ENCODE measurements at places on chromosomes 2 and 18. TPM values are rescaled to one million over a fixed set of nuclear protein-coding genes. Genes with fewer than 3 reads are reported as not detected.

GRCh38 chr2:233490831-233491230, 75.8 kb downstream of the USP40 start:
- no peak for DNase-seq

B4GALT6 gene
- 7.3 TPM for total RNA-seq

UGT1A8 gene
- not detected for total RNA-seq

DNA sequence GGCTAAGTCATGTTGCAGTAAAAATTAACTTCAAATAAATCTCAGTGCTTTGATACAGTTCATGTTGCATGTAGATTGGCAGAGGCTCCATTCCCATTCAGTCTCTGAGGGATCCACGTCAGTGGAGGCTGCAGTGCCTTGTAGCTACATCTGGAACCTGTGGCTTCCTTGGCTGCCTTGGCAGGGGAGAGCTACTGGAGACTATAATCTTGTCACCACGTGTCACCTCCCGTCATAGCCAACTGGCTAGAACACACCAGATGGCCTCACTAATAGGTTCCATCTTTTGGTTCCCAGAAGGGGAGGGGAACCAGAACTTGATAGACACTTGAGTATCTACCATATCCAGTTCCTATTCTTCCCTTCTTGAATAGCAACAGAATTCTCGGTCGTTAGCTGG, 28.4 kb downstream of the E2F6 start:
- DNase-seq = no peak

DNA sequence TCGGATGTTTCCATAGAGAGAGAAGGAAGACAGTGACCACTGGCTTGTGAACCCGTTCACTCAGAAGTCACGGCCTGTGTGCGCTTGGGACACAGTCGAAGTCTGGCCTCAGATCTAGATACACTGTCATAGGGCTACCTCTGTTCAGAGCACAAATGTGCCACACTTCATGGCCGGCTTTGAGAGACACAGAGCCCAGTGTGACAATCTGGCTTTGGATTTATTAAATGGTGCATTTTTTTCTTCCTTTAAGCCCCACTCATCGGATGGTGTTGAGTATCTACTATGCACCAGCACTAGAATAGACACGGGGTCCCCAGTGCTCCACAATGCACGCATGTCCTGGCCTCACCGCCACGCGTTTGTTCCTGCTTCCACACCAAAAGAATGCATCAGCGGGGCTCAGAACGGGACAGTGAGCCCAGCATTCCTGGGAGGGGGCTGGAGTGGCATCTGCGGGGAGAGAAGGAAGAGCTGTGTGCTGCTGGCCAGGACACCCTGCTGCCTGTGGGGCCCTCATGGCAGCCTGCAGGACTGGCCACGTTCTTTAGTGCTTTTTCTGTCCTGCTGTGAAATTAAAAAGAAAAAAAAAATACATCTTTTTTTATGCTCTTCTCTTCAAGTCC, 738.9 kb upstream of the SALL3 start:
- DNase-seq = no peak

DNA sequence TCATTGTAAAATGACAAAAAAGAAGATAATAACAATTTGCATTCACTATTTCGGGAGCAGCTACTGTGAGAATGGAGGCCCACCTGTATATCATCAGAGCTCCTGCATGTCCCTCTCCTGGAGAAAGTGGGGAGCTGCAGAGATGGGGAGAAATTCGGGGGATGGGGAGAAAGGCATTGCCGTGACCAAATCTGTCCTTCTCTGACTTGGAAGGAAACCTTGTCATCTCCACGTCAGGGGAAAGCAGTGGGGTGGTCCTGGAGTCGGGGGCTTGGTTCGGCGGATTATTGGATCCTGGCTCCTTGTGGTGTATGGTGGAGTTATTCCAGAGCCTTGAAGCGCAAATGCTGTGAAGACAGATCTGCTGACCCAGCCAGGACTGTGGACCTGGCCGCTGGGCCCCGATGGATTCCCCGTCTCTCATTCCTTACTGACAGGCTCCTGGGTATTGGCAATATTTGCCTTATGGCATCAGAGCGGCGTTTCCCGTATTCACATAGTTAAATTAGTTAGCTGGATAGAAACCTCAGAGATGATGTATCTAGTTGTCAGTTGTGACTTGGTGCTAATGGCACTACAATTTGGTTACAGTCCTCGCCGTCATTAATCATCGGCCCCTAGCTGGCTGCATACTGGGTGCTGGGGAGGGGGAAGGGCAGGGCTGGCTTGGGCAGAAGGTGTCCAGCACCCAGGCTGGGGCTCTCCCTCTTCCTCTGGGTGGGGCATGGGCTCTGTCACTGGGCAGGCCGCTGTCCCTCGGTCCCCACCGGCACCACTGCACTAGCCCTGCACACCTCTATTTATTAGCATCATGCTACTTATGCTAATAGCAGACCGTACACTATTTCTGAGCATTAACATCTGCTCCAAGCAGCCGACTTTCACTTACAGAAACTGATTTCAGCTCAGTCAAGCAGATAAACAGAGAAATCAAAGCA, 31.7 kb downstream of the CELF4 start:
- DNase-seq = no peak

DNA sequence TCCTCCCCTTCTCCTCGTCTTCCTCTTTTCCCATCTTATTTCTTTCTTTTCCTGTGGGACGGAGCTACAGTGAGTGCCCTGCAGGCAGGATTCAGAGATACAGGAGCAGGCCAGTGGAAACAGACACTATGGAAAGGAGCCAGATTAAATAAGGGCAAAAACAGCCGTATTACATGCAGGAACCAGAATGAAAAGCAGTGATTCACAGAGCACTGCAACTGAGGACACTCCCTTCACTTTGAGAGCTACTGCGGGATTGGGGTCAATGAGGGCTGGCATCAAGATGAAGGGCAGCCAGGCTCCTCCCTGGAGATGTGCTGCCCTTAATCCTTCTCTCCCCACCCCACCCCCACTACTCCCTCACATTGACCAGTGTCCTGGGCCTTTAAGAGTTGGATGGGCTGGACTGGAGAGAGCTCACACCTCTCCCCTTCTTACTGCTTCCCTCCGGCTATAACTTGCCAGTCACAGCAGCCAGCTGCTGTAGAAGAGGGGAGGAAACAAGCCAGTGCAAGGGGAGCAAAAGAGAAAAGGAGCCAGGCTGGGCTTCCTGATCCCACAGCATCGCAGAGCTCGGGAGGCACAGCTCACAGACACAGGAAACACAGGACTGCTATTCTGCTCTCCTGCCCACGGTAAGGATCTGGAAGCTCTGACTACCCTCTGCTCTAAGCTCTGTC, at the start of gene PLCD4:
PLCD4 (plus strand) TSS at position 464 of the 680 bp plus-strand sequence. CDS start 7,841 bp downstream, outside the sequence.
- DNase-seq = no peak

CFC1 gene
- total RNA-seq = not detected

GRCh38 chr2:237383991-237384671, 29.8 kb downstream of the COL6A3 start:
- DNase-seq = no peak
